ENCODE measurements at places on chromosomes 7 and 10. TPM values are rescaled to one million over a fixed set of nuclear protein-coding genes. Genes with fewer than 3 reads are reported as not detected.

GRCh38 chr10:34337917-34338316 is 477.2 kb downstream of the PARD3 start:
- DNase-seq: no peak

- no peak for DNase-seq
These were observed 58.2 kb upstream of the YAE1 start for GRCh38 chr7:39507866-39508551.

RHOBTB1 gene
- 57.2 TPM for total RNA-seq

GRCh38 chr10:111439034-111439842 is 362.4 kb downstream of the ADRA2A start:
- no peak for DNase-seq

DNA sequence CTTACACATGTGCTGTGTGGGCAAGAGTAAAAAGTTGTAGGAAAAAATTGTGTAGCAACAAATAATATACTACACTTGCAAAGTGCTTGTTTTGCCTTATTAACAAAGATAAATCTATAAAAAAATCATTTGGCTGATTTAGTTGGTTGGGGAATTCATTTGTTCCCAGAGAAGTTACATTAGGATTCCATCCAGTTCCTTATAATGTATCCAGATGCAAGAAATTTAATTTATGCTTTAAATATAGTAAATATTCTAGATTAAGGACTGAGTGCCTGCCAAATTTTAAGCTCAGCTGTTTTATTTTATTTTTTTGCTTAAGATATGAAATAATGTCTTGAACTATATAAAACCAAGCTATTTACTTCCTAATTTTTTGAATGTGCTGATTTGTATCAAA is 1169.9 kb downstream of the NXPH1 start:
- no peak for DNase-seq

GRCh38 chr7:264541-265191 is 25.3 kb upstream of the FOXL3 start:
- DNase-seq: no peak

DNA sequence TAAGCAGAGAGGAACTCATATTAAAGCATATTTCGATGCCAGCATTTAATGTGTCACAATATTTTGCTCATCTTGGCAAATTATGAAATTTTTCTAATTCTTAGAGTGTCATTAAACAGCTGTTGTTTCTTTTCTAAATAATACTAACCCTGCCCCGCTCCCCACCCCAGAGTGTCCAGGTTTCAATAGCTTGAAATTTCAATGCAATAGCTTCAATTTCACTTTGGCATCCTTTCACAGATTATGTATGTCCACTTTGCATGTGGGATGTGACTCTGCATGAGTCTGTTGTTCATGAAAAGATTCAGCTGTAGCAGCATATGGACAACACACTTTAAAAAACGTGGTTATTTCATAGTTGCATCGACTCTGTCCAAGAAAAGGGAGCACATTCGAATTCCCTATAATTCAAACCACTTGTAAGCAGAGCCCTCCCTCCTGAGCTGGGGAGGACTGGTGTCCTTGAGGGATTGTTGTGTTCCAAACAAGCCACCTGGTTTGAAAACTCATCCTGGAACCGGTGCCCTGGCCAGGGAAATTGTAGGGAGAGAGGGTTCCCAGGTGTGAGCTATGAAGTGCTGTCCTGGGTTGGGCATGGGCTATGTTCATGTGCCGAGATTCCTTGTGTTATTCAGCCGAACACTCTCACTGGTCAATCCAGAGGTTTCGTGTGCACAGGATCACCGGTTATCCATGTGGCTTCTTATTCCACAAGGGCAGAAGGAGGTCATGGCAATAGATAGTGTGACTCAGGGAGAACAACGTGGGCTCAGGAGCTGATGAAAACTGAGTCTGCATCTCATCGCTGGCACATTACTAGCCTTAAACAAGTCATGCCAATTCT is 64.6 kb upstream of the CREB5 start:
- no peak for DNase-seq

DNA sequence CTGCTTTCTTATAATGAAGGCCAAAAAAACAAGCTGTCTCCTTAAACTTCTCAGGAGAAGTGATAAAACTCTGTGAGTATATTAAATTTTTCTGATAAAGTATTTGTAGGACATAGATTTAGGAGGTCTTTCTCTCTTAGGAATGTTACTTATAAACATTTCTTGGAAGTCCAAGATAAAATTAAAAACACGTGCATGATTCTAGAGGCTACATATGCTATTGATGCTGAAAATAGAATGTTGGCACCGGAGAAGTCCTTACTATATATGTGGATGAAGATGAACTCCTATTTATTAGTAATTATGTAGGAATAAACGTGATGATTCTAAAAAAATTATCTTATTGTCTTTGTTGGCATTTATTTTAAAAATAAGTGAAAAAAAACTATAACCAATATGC is 241.3 kb upstream of the LRRTM3 start:
- DNase-seq: no peak

DNA sequence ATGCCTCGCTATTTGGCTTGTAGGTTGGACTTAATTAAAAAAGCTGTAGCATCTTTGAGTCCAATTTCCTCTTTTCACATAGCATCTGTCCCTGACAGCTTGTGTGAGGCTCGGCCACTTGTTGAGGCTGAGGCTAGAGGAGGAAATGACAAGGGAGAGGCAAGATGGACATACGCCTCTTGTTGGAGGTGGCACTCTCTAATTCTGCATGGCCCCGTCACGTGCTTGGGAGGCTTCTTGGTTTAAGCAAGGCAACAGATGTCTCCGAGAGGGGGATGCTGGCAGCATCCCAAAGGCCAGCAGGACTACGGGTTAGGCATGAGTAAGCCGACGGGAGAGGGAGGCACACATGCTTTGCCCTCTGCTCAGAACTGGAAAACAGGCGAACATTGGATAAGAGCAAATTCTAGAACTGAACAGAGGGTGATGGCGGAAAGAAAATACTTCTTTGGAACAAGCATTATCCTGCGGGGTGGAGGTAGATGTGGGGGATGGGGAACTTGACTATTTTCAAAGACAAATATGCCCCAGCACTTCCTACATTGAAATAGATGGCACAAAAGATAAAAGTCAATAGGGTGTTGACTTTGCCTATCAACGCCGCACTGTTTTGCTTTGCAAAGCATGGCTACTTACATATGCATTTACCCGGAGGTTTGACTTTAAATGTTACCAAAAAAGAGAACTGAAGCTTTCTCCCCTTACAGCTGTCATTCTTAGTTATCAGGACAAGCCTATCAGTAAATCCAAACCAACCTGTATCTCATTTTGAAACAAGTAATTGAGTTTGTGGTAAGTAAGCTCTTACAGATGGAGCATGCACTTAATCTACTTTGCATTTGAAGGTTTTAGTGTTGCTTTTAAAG is 94.8 kb downstream of the CHN2 start:
- no peak for DNase-seq

GRCh38 chr7:84177758-84178412 is 16.7 kb downstream of the SEMA3A start:
- no peak for DNase-seq

CTNNA3 gene
- total RNA-seq: not detected

GPR26 gene
- not detected for total RNA-seq

GRCh38 chr10:82192665-82193064 is 317.7 kb downstream of the NRG3 start:
- DNase-seq: no peak

ABCA13 gene
- 0.62 TPM for total RNA-seq

GRCh38 chr7:147477526-147477925 is 1113.0 kb upstream of the C7orf33 start:
- no peak for DNase-seq

ACHE gene
- 1.5 TPM for total RNA-seq

DNA sequence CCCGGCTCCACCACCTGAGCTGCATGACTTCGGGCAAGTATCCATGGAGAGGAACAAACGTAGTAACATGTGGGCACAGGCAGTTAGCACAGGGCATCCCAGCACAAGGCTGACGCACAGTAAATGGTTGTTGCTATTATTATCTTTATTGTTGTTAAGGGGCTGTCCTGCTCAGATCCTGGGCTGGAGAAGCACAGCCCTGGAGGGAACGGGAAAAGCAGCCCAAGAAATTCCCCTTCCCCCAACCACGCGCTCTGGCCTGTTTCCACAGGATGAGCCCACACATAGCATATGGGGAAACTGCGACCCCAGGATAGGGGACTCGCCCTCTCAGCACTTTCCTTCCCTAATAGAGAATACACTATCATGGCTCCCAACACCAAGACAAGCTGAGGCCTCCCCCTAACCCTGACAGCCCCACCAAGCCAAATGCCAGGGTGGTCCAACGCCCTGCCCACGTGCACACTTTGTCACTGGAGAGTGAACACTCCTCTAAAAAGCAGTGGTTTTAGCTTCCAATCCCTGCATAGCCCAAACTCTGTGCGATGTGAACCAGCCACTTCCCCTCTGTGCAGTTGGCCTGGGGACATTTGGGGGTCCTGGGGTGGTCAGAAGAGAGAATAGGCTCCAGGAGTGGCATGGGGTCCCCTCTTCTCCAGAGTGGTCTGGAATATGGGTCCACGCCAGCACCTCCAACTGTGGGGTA is 11.0 kb downstream of the PSD start:
- DNase-seq: no peak

UTF1 gene
- total RNA-seq: not detected

AP5Z1 gene
- 21.2 TPM for total RNA-seq

DNA sequence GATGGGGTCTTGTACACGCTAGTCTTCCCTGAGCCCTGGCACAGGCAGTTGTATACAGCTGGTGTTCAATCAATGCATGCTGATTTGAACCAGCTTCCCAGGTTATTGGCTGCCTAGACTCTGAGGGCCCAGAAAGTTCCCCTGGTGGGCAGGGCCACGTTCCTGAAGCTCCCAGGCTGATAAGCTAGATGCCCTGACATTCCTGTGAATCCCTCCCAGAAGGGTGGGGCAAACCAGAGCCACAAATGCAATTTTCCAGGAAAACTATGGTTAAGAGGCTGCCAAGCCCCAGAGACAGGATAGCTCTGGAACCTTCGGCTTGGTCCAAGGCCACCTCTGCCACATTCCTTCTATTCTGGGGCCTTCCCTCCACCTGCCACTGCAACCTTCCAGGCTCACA is 78.2 kb downstream of the FAM53B start:
- DNase-seq: no peak

GRCh38 chr7:149780636-149781419 is 7.4 kb upstream of the ZNF467 start:
- no peak for DNase-seq
